Frontal cortex (tissue), 4 donors: ENCODE measurements at places on chromosomes 5 and 9. TPM values are rescaled to one million over a fixed set of nuclear protein-coding genes. Genes with fewer than 3 reads are reported as not detected.

Gene NUTM2F
- not detected for total RNA-seq

Gene THBS4
- 2.0 TPM for total RNA-seq

Gene PCSK5
- total RNA-seq = 15.5 TPM

Gene BTNL3
- total RNA-seq = not detected

Gene CCL21
- not detected for total RNA-seq

Gene FGFR4
- total RNA-seq = 1.2 TPM

Gene LTC4S
- total RNA-seq = 1.6 TPM

Gene HDHD3
- 9.0 TPM for total RNA-seq

Gene PCDHGA9
- 6.9 TPM for total RNA-seq

Gene PCDHB12
- 12.6 TPM for total RNA-seq

Gene SV2C
- 2.9 TPM for total RNA-seq

Gene APBA1
- 24.9 TPM for total RNA-seq

Gene N4BP3
- 4.1 TPM for total RNA-seq

Gene STPG3
- total RNA-seq = not detected

Gene LCN15
- not detected for total RNA-seq

Gene HAPLN1
- 5.7 TPM for total RNA-seq

Gene ADGRV1
- 98.6 TPM for total RNA-seq

Gene NRARP
- 3.7 TPM for total RNA-seq

Gene PITX1
- not detected for total RNA-seq

Gene TRIM36
- total RNA-seq = 105 TPM

Gene PAIP1
- 221 TPM for total RNA-seq

Gene PFN3
- total RNA-seq = 0.82 TPM

Gene ZDHHC11
- total RNA-seq = 5.7 TPM

Gene GZMA
- total RNA-seq = 0.41 TPM
